ENCODE measurements at places on chromosomes 13 and 19.

DNA sequence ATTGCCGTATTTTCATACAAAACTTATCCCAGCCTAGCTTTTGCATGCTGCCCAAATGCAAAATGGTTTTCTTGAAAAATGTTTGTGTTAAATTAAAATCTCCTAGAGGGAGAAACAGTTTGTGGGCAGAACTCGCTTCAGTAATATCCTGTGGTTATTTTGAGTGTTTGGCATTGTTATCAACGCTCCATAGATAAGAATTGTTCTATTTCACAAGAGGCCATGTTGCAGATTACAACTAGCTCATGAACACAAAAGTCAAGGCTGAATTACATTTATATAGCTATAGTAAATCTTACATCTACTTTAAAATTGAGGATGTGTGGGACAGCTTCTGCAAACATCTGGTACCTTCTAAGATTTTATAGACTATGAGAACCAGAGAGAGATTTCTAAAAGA, 447.9 kb downstream of the DCT start:
- DNase-seq: no peak

GRCh38 chr19:28239270-28239669, 973.7 kb downstream of the UQCRFS1 start:
- no peak for DNase-seq

DNA sequence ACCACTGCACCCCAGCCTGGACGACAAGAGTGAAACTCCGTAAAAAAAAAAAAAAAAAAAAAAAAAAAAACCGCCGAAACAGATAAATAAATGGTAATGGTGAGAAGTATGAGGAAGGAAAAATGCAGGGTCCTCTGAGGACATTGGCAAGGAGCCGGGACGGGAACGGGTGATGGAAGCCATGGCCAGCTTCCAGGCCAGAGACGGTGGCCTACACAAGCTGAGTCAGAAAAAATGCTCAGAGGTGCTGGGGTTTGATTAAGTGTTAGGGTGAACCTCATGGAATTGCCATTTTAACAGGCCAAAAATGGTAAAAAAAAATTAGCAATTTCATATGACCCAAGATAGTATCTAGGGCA, 866 bp upstream of the ZSWIM4 start:
- peak; percentile 18 for DNase-seq

GRCh38 chr19:58059003-58059670, at the start of gene ZNF135:
ZNF135 (plus strand) TSS chr19:58059282; CDS start chr19:58060003, 721 bp downstream.
- no peak for DNase-seq

DNA sequence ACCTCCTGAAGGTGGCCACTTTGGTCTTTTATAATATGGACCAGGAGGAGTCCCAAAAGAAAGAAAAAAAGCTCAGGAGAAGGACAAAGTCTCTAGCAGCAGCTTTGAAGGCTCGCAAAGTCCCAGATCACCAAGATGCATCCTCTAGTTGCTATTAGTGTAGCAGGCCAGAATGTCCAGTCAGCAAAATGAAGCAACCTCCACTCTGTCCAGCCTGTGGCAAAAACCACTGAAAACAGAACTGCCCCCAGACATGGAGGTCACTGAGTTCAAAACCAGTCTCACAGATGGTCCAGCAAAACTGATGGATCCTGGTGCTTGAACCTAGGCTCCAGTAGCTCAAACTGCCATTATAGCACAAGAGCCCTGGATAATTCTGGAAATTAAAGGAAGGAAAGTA, 10.4 kb downstream of the LILRB4 start:
- no peak for DNase-seq

DNA sequence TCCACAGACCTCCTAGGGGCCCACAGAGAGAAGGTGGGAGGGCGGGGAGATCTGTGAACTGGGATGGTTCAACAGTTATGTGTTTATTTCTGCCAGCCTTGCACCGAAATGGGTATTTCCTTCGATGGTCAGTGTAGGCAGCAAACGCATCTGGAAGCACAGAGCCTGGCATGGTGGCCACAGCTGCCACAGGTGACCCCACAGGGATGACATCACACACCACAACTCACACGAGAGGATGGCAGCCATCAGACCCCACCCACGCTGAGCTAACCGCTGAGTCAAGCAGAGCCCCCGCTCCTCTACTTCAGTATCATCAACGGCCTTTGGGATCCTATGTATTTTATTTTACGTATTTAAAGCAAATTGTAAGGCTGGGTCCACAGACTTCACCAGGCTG, 37.4 kb downstream of the NAXD start:
- DNase-seq: no peak

DNA sequence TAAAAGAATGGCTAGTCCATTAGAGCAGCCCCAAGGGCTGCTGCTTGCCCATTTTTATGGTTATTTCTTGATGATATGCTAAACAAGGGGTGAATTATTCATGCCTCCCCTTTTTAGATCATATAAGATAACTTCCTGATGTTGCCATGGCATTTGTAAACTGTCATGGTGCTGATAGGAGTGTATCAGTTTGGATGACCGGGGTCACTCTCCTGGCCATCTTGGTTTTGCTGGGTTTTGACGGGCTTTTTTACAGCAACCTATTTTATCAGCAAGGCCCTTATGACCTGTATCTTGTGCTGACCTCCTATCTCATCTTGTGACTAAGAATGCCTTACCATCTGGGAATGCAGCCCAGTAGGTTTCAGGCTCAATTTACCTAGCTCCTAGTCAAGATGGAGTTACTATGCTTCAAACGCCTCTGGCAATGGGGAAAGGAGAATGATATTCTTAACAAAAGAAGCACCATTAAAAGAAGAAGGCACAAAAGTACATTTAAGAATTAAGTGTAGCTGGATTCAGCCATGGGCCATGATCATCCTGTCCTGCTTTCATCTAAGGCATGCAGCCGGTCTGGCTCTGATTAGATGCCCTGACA, 1156.0 kb downstream of the PCDH9 start:
- no peak for DNase-seq

DNA sequence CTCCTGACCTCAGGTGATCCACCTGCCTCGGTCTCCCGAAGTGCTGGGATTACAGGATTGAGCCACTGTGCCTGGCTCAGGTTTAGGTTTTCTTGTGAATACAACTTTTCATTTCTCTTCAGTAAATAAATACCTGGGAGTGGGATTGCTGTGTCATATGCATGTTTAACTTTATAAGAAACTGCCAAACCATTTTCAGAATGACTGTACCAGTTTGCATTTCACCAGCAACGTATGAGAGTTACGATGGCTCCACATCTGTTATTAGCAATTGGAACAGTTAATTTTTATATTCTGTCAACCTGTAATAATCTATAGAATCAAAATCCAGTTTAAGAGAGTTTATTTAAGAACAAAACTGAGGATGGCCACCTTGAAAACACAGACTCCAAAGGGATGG, 52.2 kb downstream of the TEX26 start:
- no peak for DNase-seq

GRCh38 chr13:44088411-44088810, 208.7 kb downstream of the LACC1 start:
- no peak for DNase-seq

- no peak for DNase-seq
These were observed 122.2 kb downstream of the PCDH9 start for GRCh38 chr13:67107979-67108378.

DNA sequence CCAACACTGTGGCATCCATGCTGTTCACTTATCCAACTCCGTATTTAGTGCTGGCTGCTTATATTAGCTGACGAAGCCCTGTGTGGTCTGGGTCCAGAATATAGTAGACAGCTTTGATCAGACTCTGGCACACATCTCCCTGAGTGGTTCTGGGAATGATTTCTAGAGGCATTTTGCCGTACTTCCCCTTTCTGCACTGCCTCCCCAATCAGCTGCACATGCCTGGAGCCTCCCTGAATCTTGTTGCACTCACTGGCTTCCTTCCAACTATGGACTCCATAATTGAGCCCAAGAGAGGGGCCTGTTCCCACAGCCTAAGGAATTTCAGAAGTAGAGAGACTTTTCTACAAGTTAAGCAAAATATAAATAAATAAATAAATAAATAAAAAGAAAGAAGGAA, 30.4 kb upstream of the PCDH8 start:
- DNase-seq: no peak

DNA sequence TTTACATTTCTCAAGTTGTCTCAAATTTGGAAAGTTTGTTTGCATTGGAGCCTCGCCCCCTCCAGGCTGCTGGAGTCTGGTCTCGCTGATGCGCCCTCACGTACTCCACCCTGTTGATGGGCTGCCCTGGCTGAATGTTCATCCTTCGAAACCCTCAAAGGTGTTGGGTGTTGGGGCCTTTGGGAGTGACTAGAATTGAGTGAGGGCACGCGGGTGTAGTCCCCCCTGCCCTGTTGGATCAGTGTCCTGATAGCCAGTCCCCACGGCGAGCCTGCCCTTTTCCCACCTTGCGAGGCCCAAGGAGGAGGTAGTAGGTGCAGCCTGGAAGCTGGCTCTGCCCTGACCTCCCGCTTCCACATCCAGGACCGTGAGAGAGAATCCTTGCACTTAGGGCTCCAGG, 14.8 kb downstream of the TFDP1 start:
- DNase-seq: no peak

GRCh38 chr13:110309661-110310524, 2.8 kb downstream of the COL4A2 start:
- no peak for DNase-seq

- DNase-seq: no peak
These were observed 64.3 kb downstream of the LRCH1 start for GRCh38 chr13:46617229-46617721.

- no peak for DNase-seq
These were observed 533.5 kb upstream of the KLF12 start for GRCh38 chr13:74667656-74668203.

DNA sequence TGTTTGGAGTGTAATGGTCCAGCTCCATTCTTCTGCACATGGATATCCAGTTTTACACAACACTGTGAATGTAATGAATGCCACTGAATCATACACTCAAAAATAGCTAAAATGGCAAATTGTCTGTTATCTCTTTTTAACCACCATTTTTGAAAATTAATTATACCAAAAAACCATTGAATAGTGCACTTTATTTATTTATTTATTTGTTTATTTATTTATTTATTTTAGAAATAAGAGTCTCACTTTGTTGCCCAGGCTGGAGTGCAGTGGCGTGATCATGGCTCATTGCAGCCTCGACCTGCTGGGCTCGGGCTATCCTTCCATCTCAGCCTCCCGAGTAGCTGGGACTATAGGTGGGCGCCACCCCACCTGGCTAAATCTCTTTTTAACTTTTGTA, 7.3 kb upstream of the CEACAM19 start:
- DNase-seq: no peak

DNA sequence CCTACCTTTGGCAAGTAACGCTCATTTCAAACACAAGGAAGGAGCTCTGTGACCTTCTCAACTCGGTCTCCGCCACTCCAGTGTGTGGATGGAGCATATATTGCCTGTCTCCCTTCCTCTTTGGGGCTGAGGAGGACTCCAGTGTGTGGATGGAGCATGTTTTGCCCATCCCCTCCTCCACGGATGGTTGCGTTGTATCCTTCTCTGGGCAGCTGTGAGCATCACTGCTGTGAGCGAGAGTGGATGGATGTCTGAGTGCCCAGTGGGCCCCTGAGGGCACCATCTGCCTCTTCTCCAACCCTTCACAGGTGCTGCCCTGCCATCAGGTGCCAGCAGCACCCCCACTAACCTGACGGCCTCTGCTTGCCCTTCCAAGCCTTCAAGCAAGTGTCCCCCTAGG, 186.2 kb downstream of the TEX29 start:
- no peak for DNase-seq

DNA sequence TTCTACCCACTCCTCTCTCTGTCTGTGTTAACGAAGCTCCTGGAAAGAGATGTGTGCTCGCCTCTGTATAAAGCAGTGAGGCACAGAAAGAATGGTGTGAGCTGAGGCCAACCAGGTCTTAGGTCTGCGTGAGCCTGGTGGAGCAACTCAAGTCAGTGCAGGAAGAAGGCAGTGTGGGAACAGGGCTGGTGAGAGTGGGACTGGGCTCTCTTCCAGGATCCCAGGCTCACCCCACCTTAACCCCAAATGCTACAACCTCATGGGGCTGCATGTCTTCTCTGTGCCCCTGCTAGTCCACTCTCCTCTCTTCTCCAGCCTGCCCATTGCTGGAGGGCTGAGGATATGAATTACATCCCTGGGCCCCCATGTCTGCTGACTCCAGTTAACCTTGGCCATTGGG, 127.4 kb downstream of the DCT start:
- no peak for DNase-seq

DNA sequence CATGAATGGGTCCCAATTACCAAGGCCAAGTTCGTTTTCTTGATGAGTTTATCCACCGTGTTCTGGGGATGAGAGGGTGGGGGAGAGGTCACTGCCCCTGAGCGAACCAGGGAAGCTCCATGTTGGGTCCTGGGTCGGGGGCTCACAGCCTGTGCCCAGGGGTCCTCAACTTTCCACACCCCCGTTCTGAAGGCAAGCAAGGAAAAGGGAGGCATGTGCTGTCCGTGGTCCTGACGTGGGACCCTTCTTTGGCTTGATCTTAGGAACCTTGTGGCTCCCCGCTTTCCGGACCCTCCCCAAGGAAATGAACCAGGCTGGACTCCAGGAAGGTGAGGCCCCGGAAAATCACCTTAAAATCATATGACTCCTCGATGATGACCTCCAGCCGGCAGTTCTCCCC, 18.2 kb upstream of the MEIS3 start:
- DNase-seq: no peak

- DNase-seq: no peak
These were observed 20.3 kb upstream of the JUND start for GRCh38 chr19:18301718-18302111.

DNA sequence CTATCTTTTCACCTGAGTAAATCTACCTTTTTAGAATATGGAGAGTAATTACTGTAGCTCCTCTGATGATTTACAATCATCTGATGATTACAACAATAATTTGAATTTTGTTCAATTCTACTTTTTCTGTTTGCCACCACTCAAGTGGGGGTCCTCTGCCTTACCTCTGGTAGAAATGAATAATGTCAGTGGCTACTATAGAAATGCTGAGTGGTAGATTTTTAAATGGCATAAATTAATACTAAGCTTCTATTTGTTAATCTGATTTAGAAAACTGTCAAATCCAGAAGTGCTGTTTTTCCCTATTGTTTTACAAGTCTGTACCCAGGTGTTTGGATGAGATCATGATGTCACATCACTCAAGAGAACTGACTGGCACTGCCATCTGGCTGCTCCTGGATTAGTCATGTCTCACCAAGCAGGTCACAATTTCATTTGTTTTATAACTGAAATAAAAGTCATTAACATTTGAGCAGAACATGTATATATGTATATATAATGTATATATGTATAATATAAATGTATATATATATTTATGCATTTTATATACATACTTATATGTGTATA, 494.8 kb downstream of the TBC1D4 start:
- DNase-seq: no peak

GRCh38 chr13:47334173-47334572, 437.3 kb upstream of the HTR2A start:
- DNase-seq: no peak

- DNase-seq: no peak
These were observed 10.7 kb upstream of the FLT1 start for GRCh38 chr13:28505543-28506135.

GRCh38 chr19:16604615-16605014, 23.4 kb downstream of the MED26 start:
- no peak for DNase-seq

GRCh38 chr13:96492766-96493165, 402.9 kb downstream of the HS6ST3 start:
- peak; percentile 0 for DNase-seq

- no peak for DNase-seq
These were observed 333.2 kb downstream of the MYO16 start for GRCh38 chr13:108962654-108963053.

GRCh38 chr19:10473192-10473591, 30.0 kb downstream of the KEAP1 start:
- no peak for DNase-seq

- no peak for DNase-seq
These were observed 438.6 kb downstream of the COG6 start for GRCh38 chr13:40094056-40094455.
